ENCODE measurements at places on chromosomes 7 and 10.

- no peak for DNase-seq
Measured at GRCh38 chr7:129796186-129796775, 156.5 kb downstream of the UBE2H start.

DNA sequence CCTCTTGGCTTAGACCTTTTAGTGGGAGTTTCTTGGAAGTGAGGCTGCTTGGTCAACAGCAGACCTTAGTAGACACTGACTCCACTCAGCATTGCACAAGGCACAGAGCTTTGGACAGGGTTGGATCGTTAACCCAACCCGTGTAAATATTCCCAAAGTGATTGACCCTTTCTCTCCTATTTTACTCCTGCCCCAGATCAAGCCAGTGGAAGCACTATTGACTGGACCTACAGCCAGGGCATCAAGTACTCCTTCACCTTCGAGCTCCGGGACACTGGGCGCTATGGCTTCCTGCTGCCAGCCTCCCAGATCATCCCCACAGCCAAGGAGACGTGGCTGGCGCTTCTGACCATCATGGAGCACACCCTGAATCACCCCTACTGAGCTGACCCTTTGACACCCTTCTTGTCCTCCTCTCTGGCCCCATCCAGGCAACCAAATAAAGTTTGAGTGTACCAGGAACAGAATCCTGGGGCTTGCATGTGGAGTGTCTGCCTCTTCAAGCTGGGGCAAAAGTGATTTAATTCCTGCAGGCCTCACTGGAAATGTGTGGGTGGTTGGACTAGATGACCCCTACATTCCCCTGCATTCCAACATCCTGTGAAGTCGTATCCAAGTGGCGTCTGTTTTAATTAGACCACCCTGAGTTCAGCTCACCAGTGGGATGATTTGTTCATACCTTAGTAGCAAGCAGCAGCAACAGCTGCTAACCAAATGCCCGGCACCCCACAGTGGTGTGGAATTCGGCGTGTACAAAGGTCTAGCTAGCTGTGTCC, 7.5 kb downstream of the CPA1 start:
- DNase-seq: no peak

GRCh38 chr7:46908770-46909169, 673.1 kb downstream of the TNS3 start:
- no peak for DNase-seq

DNA sequence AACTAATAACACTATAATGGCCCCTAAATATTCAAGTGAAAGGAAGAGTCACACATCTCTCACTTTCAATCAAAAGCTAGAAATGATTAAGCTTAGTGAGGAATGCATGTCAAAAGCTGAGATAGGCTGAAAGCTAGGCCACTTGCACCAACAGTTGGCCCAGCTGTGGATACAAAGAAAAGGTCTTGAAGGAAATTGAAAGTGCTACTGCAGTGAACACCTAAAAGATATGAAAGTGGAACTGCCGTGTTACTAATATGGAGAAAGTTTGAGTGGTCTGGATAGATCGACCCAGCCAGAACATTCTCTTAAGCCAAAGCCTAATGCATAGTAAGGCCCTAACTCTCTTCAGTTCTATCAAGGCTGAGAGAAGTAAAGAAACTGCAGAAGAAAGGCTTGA, 12.1 kb upstream of the SNX13 start:
- DNase-seq: no peak

- no peak for DNase-seq
Measured at GRCh38 chr10:32995751-32996150, 37.7 kb upstream of the ITGB1 start.

- DNase-seq: no peak
Measured at GRCh38 chr7:94182066-94182465, 177.9 kb upstream of the BET1 start.

DNA sequence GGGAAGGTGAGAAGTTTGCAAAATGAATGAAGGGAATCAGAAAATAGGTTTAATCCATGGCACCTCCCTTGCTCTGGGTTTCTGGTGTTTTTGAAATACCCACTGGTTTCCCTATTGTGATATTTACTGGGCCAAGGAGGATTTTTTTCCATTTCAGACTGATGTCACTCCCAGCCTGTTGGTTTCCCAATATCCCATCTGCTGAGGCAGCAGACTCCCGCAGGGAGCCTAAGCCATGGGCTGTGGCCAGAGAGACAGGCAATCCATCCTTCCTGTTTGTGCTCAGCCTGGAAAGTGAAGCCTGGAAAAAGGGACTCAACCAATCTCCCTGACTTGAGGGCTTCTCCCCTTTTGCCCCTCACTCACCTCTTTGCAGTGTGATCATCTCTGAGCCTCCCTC, 22.8 kb downstream of the FAM107B start:
- DNase-seq: no peak

- no peak for DNase-seq
Measured at GRCh38 chr7:50717181-50717580, 65.5 kb downstream of the GRB10 start.

DNA sequence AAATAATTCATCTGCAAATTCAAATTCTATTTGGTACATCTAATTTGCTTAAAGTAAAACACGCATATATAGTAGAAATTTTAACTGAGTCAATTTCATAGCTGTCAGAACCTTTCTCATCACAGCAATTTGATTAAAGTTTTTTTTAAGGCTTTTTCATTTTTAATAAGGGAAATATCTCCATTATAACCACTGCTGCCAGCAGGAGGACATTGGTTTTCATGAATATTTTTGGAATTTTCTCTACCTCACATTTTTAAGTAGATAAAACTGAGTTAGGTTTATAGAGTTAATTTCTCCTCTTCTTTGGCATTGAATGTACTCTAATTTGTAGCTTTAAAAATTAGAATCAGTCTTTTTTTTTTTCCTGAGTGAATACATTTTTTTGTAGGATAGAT, 82.2 kb downstream of the ST7 start:
- DNase-seq: no peak

GRCh38 chr7:155289107-155289506, 8.6 kb upstream of the INSIG1 start:
- DNase-seq: no peak

- DNase-seq: no peak
Measured at GRCh38 chr7:142053988-142054387, 57.5 kb upstream of the MGAM2 start.

DNA sequence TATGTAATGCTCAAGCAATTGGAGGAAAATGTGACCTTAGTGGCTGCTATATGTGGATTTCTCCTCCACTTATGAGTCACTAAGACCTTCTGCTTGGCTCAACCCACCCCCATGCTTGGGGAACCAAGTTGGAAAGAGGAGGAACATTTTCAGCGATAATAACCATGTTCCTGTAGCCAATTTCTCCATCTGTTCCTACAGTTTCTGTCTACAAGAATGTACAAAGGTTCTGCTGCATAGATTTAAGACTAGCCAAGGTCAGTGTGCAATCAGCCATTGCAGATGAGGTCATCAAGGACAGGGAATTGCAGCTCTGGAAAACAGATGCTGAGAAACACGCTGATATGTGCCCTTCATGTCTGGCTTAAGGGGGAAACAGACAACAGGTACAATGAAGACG, 5.6 kb upstream of the NRCAM start:
- no peak for DNase-seq

- no peak for DNase-seq
Measured at GRCh38 chr7:94971051-94971867, 63.9 kb downstream of the PPP1R9A start.

DNA sequence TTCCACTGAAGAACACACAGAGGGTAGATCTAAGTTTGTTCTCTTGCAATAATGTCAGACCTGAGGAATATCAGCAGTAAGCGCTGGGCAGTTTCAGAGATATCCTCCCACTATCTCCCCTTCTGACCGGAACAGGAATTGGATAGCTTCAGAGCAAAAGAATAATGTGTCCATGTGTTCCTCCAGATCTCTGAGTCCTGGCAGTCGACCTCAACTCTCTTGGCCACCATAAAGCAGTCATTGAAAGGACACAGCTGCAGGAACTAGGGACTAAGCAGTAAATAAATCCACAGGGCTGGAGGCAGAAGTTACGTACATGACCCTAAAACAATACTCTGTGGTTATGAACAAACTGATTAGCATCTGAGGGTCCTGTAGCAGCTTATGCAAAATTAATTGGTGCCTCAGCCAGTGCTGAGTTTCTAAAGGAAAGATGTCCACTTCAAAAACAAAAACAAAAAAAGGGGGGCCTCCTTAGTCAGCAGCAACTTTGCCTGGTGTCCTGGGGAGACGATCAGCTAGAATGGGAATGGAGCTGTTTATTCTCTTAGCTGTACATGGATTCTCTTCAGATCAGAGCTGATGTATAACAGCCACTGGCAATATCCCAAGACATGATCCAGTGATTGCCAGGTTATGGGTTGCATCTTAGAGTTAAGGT, 6.4 kb upstream of the PRTFDC1 start:
- DNase-seq: no peak

- DNase-seq: no peak
Measured at GRCh38 chr10:125014086-125014830, 72.3 kb downstream of the ZRANB1 start.

GRCh38 chr10:7542189-7542914, 124.4 kb downstream of the ITIH5 start:
- DNase-seq: no peak

GRCh38 chr10:68163735-68164134, 54.4 kb downstream of the MYPN start:
- DNase-seq: no peak

DNA sequence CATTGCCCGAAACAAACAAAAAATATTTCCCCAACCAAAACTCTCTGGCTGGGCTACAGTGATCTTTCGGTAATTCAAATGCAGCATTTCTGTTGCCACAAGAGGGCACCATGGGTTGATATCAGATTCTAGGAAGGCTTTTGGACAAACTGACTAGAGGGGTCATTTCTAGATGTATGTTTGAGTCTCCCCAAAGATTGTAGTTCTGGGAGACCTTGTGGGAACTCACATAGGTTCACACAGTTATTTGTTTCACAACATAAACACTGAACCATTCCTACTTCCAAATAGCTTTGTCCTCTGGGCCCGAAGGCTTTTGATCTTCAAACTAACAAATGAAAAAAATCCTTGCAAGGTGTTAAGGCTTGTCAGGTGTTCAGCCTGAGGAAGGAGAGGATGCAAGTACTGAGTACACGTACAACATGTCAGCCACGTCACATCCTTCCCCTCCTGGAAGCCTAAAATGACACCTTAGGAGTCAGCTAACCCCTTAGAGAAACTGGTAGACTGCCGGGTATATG, 37.0 kb upstream of the IL15RA start:
- DNase-seq: no peak

Data from SK-N-MC (cell line).